HCEC 1CT (cell line): ENCODE measurements at places on chromosomes 13 and 19.

- no peak for DNase-seq
These were observed 362.1 kb downstream of the FOXO1 start for GRCh38 chr13:40304391-40304790.

GRCh38 chr19:2611483-2612464 is 90.7 kb downstream of the GNG7 start:
- DNase-seq: no peak

- no peak for DNase-seq
These were observed 173.8 kb downstream of the KATNAL1 start for GRCh38 chr13:30133554-30133912.

DNA sequence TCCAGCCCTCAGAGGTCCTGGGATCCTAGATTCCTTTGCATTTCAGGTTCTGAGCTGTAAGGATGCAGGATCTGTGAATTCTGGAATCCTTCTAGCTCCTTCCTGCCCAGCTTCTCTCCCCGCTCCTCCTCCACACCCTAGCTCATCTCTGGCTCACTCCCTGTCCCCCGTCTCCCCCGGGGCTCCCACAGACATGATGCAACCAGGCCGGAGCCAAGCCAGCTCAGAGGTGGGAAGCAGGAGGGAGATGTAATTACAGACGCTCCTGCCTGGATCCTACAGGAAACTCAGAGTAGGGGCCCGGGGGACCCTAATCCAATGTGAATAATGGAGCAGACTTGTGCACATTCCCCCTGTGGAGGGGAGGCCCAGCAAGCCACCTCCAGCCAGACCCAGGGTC is 4.5 kb downstream of the GNG8 start:
- DNase-seq: peak; percentile 28
